ENCODE measurements at places on chromosomes 13 and 19.

DNA sequence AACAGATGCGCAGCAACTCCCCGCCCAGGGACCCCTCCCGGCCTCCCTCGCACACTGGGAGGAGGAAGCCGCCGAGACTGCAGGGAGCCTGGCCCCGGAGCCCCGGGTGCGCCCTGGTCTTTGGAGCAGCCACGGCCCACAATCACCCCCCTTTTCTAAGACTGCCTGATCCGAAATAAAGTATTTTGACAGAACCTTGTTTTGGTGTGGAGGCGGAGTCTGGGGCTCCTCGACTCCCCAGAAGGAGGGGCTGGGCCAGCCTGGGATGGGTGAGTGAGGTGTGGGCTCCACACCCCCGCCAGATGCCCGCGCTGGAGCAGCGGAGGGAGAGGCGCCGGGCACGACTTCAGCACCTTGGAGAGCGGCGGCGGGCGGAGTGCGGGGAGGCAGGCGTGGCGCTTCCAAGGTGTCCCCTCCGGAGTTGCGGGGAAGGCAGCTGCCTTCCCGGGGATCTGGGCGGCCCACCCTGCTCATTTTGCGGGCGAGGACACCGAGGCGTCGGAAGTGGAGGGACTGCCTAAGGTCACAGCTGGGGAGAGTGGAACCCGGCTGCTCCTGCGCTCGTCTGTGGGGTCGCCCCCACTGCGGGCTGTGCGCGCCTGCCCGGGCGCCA lies 9.4 kb downstream of the SIRT6 start:
- DNase-seq = no peak

DNA sequence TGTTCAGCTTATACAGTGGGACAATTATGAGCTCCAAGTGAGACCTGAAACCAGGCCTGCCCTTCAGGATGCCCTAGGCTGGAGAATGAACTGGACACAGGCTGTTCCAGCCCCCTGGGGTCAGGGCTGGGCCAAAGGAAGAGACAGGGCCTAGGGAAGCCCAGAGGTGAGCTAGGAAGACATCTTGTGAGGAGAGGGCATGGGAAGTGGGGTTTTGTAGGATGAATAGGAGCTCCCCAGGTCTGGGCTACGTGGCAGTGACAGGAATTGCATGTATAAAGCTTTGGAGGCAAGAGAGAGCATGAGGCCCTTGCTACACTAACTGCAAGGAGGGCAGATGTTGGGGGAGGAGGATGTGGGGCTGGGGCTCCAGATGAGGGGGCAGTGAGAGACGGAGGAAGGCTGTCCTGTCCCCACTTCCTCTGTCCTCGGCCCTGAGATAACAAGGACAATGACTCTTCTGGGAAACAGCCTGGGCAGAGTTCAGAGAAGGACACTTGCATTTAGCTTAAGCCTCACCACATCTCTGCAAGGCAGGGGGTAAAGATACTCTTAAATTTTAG lies 1.5 kb upstream of the TBXA2R start:
- no peak for DNase-seq

GRCh38 chr13:50320271-50320862 lies 305.1 kb downstream of the KCNRG start:
- no peak for DNase-seq

DNA sequence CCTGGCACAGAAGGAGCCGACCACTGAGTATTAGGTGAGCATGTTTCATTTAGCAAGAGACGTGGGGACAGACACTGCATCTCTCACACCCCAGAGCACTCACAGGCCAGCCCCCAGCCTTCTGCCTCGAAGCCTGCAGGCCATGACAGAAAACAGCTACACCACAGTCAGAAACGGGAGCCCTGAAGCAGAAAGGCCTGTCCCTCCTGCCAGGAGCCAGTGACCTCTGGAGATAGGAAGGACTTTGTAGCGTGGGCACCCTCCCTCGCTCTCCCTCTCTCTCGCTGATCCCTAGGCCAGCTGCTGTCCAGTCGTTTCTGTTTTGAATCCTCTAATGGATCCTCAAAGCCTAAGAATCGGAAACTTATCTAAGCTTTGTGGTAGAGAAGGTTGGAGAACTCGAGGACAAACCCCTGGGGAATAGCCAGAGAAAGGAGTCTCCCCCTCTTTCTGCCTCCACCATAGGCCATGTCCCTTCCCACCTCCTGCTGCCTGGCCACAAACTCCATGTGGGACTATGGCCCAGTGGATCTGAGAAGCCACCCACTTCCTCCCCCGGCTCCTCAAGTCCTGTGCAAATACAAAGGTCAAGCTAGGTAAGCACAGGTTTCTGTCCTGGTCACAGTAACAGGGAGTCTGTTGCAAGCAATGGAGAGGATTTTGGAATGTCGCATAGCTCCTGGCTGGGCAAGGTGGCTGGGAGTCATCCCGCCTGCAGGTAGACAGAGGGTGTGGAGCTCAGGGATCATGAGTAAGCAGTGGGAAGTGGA lies 95.1 kb downstream of the NUFIP1 start:
- DNase-seq = no peak

DNA sequence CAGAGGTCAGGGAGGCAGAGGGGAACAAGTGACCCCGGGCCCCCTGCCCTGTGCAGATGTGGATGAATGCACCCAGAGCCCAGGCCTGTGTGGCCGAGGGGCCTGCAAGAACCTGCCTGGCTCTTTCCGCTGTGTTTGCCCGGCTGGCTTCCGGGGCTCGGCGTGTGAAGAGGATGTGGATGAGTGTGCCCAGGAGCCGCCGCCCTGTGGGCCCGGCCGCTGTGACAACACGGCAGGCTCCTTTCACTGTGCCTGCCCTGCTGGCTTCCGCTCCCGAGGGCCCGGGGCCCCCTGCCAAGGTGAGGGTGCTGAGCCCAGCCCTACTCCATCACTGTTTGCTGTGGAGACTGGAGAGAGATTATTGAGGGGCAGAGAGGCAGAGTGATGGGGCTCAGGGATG lies 9.9 kb downstream of the LTBP4 start:
- DNase-seq = no peak

- DNase-seq = no peak
These were observed 46.8 kb downstream of the FAM124A start for GRCh38 chr13:51269039-51269438.

DNA sequence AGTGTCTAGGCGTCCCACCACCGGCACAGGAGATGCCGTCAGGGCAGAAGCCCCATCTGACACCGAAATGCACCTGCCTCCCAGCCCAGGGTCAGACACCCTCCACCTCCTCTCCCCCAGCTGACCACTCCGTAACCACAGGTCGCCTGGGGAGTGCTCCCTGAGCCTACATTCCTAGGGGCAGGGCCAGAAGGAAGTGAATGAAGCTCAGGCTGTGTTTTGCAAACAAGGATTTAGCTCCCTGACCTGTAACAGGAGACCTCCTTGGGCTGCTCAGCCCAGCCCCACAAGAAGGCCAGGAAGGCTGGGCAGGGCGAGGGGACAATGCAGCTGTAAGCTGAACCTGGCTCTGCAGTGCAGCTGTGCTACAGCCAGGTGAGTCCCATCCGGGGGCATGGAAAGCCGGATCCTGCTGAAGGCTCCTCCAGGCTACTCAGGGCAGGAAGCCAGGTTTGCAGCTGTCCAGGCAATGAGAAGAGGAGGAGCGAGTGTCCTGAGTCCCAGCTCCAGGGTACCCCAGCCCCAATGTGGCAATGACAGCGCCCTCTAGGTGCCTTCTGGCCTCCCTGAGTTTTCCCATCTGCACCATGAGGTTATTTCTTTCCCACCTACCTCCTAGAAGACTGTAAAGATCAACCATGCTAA lies 42.1 kb downstream of the RHPN2 start:
- DNase-seq = no peak

DNA sequence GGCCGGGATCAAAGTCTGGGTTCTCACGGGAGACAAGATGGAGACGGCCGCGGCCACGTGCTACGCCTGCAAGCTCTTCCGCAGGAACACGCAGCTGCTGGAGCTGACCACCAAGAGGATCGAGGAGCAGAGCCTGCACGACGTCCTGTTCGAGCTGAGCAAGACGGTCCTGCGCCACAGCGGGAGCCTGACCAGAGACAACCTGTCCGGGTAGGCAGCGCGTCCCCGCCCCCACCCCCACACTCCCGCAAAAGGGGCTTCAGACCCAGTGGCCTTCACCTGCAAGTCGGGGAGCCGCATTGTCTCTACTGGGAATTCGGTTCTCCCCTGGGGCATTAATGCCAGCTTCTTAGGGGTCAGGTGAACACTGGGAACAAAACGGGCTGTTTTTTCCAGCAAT lies 114.7 kb upstream of the MCF2L start:
- DNase-seq = no peak

DNA sequence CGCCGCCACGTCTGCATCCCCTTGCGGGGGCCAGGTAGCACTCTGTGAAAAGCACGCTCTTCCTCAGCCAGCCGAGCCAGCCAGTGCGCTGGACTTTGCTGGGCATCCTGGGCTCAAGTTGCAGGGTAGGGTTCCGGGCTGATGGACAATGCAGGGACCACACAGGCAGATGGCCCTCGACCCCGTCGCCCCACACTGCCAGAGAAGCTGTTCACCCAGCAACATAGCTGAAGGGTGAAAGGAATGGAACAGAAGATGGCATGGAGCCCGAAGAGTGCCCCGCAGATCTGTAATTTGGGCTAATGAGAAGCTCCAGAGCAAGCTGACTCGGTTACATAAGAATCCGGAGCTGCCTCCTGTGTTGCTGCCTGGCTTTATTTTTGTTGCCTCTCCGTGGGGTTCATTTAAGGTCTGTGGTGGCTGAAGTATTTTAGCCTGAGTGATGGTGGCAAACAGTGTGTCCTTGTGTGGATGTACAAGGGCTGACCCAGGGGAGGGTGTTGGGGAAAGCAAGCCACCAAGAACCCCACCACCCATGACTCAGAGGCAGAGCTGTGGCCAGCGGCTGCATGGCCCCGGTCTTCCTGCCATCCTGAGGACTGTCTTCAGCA lies 105.8 kb downstream of the SOX1 start:
- DNase-seq = no peak

DNA sequence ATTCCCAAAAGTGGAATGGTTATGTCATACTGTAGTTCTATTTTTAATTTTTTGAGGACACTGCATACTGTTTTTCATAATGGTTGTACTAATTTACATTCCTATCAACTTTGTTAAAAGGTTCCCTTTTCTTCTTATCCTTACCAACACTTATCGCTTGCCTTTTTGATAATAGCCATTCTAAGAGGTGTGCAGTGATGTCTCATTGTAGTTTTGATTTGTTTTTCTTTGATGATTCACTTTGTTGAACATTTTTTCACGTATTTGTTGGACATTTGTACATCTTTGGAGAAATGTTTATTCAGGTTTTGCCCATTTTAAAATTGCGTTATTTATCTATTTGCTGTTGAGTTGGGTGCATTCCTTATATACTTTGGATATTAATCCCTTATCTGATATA lies 188.8 kb upstream of the SPRY2 start:
- DNase-seq = no peak

GRCh38 chr19:7897292-7897691 lies 6.4 kb upstream of the MAP2K7 start:
- no peak for DNase-seq

- no peak for DNase-seq
These were observed 6.0 kb downstream of the C13orf42 start for GRCh38 chr13:51105046-51105445.

DNA sequence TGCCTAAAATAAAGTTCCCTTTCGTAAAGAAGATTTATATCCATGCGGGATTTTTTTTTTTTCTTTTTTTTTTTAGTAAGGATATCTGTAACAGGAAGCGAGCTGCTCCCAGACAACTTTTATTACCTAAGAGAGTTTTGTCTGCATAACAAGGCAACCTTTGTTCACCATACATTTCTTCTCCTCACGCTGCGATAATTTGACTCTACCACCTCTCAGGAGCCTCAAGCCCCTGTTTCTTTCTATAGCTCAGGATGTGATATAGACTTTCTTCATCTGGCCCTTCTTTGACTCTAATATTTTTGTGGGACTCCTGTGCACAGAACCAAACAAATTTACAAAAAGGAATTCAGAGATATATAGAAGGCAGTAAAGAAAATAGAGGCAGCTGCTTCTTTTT lies 1053.7 kb upstream of the SPRY2 start:
- DNase-seq = no peak

DNA sequence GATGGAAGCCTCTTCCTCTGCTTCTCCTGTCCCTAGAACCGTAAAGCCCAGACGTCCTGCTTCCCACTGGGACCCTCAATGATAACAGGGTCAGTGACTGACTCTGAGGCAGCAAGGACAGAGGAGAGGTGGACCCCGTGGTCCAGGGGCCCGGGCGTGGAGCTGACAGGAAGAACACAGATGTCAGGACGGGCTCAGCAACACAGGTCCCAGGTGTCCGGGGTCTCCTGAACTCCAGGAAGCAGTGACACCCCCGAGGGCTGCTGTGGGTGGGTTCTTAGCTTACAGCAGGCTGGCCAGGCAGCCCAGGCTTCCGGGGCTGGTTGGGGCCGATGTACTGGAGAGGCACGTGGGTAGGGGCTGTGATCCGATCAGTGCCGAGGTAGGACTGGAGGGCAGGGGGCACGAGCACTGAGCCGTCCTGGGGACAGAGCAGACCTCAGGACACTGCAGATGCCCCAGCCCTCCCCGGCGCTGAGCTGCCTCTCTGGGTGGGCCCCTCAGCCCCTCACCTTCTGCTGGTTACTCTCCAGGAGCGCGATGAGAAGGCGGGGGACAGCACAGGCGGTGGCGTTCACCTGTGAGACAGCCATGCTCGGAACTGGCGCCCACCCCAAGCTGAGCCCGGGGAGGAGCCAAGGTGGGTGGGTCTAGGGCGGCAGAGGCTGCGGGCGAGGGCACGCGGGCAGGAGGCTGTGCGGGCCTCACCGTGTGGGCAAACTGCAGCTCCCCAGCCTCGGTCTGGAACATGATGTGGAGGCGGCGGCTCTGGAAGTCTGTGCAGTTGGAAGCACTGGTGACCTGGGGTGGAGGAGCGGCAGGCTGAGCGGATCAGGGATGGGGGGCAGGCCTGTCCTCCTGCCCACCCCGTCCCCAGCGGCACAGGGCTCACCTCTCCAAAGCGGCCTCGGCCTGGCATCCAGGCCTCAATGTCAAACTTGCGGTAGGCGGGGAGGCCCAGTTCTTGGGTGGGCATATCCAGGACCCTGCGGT lies 3.6 kb upstream of the CCER2 start:
- DNase-seq = no peak

DNA sequence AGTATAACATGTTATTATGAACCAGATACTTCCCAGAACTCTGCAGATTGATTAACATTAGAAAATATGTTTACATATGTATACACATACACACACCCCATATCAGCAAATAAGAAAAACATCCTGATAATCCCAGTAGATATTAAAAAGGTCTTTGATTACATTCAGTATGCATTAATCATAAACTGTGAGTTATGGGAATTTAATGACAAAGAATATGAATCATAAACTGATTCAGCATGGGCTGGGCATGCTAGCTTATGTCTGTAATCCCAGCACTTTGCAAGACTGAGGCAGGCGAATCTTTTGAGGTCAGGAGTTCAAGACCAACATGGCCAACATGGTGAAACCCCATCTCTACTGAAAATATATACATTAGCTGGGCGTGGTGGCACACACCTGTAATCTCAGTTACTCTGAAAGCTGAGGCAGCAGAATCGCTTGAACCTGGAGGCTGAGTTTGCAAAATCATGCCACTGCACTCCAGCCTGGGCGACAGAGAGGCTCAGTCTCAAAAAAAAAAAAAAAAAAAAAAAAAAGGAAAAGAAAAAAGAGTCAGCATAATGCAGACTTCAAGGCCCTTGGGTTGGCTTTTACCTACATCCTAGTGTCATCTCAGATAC lies 581.9 kb upstream of the PRR20A start:
- DNase-seq = no peak
